ENCODE measurements at places on chromosomes 11 and 22.
A peak's percentile ranks its signal among the peaks of the same experiment; 100 is the strongest.

DNA sequence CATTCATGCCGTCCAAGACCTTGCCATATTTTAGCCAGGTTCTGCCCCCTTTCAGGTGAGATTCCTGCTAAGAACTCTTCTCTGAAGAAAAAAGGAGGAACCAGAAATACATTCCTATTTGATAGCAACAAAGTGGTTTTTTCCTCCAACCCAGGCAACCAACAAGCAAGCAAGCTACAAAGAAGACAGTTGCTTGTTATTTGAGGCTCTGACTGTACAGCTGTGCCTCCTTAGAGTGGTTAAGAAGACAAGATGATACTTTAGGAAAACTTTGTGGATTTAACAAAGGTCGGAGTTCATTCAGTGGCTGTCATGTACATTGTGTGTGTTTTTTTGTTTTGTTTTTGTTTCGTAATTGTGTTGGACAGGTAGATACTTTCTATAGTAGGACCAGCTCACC lies 21.7 kb downstream of the TEAD1 start:
- no peak for DNase-seq

- DNase-seq: no peak
Measured at GRCh38 chr11:61115498-61116224, 13.4 kb downstream of the CD5 start.

DNA sequence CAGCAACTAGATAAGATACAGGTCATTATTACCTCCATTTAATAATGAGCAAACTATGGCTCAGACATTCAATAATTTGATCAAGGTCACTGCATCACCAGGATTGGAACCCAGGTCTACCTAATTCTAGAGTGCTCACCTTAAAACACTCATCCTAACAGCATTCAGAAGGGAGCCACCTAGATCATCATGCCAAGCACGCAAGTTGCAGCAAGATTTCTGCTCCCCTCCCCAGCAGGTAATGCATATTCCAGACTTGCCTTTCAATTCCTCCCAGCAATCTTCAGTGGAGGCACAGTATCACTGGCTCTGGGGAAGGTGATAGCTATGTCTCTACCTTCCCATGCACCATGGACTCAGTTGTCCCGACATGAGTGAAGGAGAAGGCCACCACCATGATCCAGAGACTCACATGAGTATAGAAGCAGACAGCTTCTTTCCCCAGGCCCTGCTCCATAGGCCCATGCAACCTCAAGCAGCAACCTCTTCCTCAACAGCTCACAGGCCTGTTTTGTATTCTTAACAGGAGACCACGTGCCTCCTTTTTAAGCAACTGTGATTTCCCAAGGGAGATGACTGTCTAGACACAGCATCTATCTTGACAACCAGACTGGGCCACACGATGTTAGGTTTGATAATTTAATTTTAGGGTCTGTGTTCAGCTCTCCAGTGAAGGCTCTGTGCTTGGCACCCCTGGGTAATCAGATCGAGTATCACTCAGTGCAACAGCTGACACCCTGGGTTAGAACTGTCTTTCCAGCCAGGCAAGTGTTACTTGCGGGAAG lies 36.4 kb downstream of the RAB30 start:
- no peak for DNase-seq

GRCh38 chr11:64791781-64792291 lies 11.2 kb downstream of the MAP4K2 start:
- DNase-seq: no peak

GRCh38 chr11:57815877-57816276 lies 54.3 kb downstream of the CTNND1 start:
- DNase-seq: no peak

DNA sequence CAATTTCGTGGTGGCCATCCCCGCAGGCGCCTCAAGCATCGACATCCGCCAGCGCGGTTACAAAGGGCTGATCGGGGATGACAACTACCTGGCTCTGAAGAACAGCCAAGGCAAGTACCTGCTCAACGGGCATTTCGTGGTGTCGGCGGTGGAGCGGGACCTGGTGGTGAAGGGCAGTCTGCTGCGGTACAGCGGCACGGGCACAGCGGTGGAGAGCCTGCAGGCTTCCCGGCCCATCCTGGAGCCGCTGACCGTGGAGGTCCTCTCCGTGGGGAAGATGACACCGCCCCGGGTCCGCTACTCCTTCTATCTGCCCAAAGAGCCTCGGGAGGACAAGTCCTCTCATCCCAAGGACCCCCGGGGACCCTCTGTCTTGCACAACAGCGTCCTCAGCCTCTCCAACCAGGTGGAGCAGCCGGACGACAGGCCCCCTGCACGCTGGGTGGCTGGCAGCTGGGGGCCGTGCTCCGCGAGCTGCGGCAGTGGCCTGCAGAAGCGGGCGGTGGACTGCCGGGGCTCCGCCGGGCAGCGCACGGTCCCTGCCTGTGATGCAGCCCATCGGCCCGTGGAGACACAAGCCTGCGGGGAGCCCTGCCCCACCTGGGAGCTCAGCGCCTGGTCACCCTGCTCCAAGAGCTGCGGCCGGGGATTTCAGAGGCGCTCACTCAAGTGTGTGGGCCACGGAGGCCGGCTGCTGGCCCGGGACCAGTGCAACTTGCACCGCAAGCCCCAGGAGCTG lies 24.8 kb downstream of the ADAMTS15 start:
- DNase-seq: no peak

- DNase-seq: no peak
Measured at GRCh38 chr22:36398601-36399471, 11.1 kb upstream of the MYH9 start.

- no peak for DNase-seq
Measured at GRCh38 chr22:36430863-36431262, 43.1 kb upstream of the MYH9 start.

DNA sequence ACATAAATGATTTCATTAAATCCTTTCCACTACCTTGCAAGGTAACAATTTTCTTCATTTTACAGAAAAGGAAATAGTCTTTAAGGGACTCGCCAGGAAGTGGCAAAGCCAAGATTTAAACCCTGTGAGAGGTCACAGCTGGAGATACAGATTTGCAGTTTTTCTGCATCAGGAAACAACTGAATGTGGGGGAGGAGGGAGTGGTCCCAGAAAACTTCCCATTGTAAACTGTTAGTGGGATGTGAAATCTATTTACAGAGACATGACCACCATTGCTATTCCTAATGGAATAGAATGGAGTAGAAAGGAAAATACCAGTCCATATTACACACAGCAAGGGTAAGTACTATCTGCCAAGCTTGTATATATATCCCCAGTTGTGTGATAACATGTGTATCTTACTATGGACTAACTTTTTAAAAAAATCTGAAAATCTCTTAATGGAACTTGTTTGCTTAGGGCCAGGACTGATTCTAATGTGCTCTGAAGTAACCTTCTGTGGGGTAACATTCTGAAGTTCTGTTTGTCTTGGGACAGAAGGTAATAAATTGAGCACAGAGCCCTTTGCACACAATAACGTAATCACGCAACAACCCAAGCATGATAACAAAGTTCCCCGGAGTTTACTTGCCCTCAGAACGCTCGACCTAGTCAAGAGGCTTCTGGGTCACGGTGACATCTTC lies 10.9 kb upstream of the TSKU start:
- no peak for DNase-seq

DNA sequence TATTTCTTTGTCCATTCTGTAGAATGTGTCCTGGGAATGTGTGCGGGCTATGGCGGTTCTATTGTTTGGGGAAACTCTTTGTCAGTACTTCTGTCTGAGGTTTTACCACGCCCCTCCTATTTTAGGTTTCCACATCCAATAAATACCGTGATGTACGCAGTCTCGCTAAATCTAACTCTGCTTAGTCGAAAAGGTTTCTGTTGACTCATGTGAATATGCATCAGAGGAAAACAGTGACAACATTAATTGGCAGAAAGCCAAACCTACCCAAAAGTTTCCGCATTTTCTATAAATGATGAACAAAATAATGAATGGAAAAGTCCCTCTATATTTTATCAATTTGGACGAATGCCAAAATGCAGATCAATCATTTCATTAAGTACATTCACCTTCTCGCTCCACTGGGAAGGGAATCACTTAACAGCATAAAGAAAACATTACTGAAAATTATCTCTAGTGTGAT lies 143.4 kb downstream of the MAML2 start:
- DNase-seq: no peak

GRCh38 chr11:114340311-114341131 lies 44.3 kb downstream of the NNMT start:
- DNase-seq: peak; percentile 47

DNA sequence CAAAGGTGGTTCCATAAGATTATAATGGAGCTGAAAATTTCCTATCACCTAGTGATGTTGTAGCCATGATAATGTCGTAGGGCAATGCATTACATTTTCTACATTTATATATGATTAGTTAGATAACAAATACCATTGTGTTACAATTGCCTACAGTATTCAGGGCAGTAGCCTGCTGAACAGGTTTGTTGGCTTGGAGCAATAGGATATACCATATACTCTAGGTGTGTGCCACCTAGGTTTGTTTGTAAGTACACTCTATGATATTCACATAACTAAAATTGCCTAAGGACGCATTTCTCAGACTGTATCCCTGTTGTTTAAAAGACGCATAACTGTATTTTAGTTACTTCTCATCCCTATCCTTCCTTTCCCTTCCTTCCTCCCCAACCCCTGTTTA lies 13.6 kb downstream of the PLEKHB1 start:
- no peak for DNase-seq

- DNase-seq: no peak
Measured at GRCh38 chr11:66287889-66288670, 863 bp downstream of the YIF1A start.

GRCh38 chr11:85913513-85913912 lies 58.3 kb downstream of the CCDC83 start:
- no peak for DNase-seq

- no peak for DNase-seq
Measured at GRCh38 chr11:35937700-35938099, 6.2 kb upstream of the LDLRAD3 start.

GRCh38 chr11:19508165-19508564 lies 204.5 kb upstream of the NAV2 start:
- DNase-seq: peak; percentile 32

GRCh38 chr11:12517741-12518140 lies 140.4 kb downstream of the PARVA start:
- DNase-seq: no peak

- no peak for DNase-seq
Measured at GRCh38 chr11:57624864-57625263, 24.8 kb downstream of the YPEL4 start.

DNA sequence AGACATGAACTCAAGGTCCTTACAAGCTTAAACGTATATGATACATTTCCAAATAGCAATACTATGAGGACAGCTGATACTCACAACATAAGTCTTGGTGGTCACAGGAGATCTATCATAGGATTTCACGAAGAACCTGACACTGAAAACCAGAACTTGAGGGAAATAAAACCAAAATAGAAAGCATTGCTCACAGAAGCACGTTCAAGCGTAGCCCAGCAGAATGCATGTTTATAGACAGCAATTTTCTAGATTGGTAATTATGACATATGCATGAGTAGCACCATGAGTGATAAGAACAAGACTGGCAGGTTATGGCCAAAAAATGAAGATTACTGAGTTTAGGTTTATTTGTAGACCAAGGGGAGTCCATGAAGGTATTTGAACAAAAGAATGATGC lies 243.5 kb downstream of the ETS1 start:
- no peak for DNase-seq

- DNase-seq: no peak
Measured at GRCh38 chr11:12743834-12744449, 69.7 kb downstream of the TEAD1 start.

DNA sequence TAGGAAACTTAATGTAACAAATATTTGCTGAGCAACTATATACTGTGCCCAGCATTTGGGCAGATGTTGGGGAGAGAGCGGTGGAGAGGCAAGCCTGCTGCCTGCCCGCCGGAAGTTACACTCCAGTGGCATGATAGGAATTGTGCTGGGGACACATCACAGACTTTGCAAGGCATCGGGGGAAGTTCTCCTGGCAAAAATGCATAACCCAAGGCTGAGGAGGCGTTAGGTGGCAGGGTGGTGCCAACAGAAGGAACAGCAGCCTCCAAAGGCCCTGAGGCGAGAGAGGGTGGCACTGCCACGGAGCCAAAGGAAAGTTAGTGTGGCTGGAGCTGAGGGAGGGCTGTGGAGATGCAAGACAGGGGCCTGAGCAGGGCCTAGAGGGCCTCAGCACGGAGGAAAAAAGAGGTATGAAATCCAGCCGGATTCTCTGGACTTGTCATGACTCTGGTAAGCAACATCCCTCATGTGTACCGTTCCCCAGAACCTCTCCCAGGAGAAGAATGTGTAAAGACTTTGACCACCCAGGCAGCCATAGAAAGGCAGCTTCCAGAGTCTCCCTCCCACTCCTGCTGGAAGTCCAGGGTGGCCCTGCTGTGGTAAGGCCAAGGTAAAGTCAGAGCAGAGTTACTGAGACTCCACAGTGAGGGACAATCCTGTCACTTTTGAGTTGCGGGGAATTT lies 76.1 kb upstream of the RAB1B start:
- no peak for DNase-seq

- no peak for DNase-seq
Measured at GRCh38 chr11:96960926-96961325, 571.1 kb downstream of the JRKL start.

DNA sequence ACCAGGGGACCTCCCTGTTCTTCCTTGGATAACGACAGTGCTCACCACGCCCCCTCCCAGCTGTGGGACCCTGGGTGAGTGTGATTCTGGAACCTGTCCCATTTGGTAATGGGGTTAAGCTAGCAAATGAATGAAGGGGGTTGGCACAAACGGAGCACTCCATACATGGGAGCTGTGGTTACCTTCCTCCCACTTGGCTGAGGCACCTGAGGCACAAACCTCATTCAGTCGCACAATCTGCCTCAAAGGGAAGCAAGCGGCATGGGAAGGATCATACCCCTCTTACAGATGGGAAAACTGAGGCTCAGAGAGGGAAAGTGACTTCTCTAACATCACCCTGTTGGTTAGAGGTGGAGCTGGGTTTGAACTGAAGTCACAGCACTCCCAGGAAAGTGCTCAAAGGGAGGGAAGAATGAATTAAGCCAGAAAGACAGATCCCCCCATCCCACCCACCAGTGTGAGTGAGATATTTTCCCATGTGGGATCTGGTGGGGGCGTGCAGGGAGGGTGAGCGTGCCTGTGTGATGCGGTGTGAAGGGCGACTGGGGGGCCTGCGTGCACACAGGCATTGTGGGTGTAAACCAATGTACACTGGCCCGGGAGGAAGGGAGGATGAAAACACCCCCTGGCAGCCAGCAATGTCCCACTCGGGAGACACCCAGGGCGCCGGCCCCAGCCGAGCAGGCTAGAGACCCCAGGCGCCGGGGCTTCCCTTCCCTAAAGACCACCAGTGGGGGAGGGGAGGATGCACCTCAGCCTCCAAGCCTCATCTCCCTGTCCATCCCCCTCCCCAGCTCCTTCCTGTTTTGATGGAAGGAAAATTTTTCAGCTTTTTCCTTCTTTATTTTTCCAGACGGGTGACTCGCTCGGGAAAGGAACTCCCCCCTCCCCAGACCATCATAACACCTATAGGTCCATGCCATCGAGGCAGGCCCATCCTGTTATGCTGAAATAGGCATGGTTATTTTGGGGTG lies 8.0 kb upstream of the PDGFB start:
- DNase-seq: no peak

- DNase-seq: no peak
Measured at GRCh38 chr22:42948294-42948693, 66.7 kb downstream of the PACSIN2 start.

All from epithelial cell of proximal tubule (primary cell).